ENCODE measurements at places on chromosomes 4 and X. TPM values are rescaled to one million over a fixed set of nuclear protein-coding genes. Genes with fewer than 3 reads are reported as not detected.

DNA sequence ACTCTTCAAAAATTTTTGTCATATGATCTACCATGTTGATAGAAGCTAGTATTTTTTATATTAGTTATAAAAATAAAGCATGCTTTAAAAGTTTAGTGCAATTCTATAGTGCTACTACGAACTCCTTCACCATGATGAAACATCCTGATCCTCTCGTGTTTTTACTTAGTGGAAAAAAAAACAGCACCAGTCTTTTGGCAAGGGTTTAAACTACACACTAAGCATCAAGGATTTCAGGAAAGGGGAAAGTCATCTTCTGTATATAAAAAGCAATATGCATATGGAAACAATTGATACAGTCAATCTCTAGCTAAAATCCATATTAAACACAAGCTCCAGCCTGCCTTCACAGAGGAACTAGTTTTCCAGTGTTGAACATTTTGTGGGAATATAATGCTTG, 18.7 kb downstream of the CHM start:
- DNase-seq, result no peak
- H3K4me3 ChIP-seq, result no peak overlapping the region
- no peaks in the 10 kb centered on the region for H3K27me3 ChIP-seq
- no peaks in the 10 kb centered on the region for H3K4me1 ChIP-seq
- H3K36me3 ChIP-seq, result no peaks in the 10 kb centered on the region
- no peak overlapping the region for H3K27ac ChIP-seq

GRCh38 chrX:101682723-101683122, 23.1 kb upstream of the ARMCX2 start:
- no peak overlapping the region for H3K4me3 ChIP-seq
- DNase-seq, result no peak
- no peaks in the 10 kb centered on the region for H3K36me3 ChIP-seq
- peaks cover 11% of the 10 kb centered on the region for H3K27me3 ChIP-seq
- H3K27ac ChIP-seq, result no peak overlapping the region

The MAML3 gene
- polyA plus RNA-seq, result 0.41 TPM

The RTL3 gene
- polyA plus RNA-seq, result not detected

The CTAG2 gene
- not detected for polyA plus RNA-seq

- H3K4me3 ChIP-seq, result peak overlapping the region; percentile 3
- H3K4me1 ChIP-seq, result peaks cover 32% of the 10 kb centered on the region
- H3K27me3 ChIP-seq, result peaks cover 6% of the 10 kb centered on the region
- no peaks in the 10 kb centered on the region for H3K36me3 ChIP-seq
Measured at GRCh38 chr4:10180927-10181744, 64.5 kb upstream of the WDR1 start.

The GPRASP3 gene
- 0.16 TPM for polyA plus RNA-seq

The ZNF732 gene
- 0.36 TPM for polyA plus RNA-seq

DNA sequence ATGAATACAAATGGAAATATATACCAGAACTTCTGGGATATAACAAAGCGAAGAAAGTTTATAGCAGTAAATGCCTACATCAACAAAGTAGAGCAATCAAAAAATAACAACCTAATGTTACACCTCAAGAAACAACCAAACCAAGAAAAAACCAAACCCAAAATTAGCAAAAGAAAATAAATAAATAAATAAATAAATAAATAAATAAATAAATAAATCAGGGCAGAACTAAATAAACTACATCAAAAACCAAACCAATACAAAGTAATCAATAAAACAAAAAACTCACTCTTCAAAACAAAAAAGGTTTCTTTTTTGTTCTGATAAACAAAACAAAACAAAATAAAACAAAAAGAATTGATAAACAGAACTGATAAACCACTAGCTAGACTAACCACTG, 88.4 kb upstream of the SPIN4 start:
- H3K27me3 ChIP-seq, result peaks cover 2% of the 10 kb centered on the region
- DNase-seq, result no peak
- peaks cover 82% of the 10 kb centered on the region for H3K4me1 ChIP-seq
- H3K4me3 ChIP-seq, result no peak overlapping the region

- no peaks in the 10 kb centered on the region for H3K4me1 ChIP-seq
- no peak overlapping the region for H3K27ac ChIP-seq
- H3K4me3 ChIP-seq, result no peak overlapping the region
- peaks cover 5% of the 10 kb centered on the region for H3K27me3 ChIP-seq
- H3K36me3 ChIP-seq, result no peaks in the 10 kb centered on the region
- no peak for DNase-seq
Measured at GRCh38 chrX:133859860-133860259, 125.5 kb downstream of the GPC3 start.

The PCDH10 gene
- not detected for polyA plus RNA-seq

The PRDM8 gene
- polyA plus RNA-seq, result 1.6 TPM

The RTL5 gene
- polyA plus RNA-seq, result 0.19 TPM

DNA sequence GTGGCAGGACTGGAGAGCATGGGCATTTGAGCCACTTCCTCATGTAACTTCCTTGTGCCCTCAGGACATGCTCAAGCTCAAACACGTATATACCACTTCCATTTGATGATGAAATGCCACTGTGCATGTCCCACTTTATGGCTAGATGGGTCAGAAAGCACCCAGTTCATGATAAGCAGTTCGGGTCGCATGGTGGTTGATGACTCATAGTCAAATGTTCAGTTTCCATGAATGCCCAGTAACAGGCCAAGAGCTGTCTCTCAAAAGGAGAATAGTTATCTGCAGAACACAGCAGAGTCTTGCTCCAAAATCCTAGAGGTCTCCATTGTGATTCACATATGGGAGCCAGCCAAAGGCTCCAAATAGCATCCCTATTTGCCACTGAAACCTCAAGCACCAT, 48.9 kb upstream of the SPIN3 start:
- no peaks in the 10 kb centered on the region for H3K4me1 ChIP-seq
- H3K27me3 ChIP-seq, result peaks cover 9% of the 10 kb centered on the region
- no peak for DNase-seq
- no peak overlapping the region for H3K4me3 ChIP-seq
- H3K36me3 ChIP-seq, result no peaks in the 10 kb centered on the region

DNA sequence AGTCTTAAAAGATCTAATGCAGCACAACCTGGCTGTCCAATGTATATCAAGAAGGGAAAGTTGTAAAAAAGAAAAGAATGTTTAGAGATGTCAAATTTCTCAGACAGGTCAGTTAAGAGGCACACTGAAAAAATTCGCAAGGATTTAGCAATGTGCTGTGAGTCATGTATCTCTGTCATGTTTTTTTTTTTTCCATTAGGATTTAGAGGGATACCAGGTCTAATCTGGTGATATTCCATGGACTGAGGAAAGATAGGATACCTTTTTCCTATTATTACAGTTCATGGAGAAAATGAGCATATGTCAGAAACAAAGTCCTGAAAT, 815.4 kb upstream of the PCDH10 start:
- no peak overlapping the region for H3K27ac ChIP-seq

DNA sequence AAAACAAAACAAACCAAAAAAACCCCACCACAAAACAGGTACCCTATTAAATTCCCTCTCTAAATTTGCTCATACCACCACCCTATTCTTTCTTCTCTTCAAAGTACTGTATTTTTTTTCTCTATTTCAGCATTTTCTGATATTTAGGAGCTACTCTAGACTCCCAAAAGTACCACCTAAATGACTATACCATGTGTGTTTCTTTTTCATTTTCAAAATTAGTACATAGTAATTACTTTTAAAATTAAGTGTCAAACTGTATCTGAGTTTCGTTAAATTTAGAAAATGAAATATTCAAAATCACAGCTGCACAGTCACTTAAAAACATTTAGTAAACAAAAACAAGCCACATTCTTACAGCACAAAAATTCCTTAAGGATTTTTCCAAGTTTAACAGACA, 161.7 kb downstream of the FBXW7 start:
- no peaks in the 10 kb centered on the region for H3K36me3 ChIP-seq
- H3K27ac ChIP-seq, result no peak overlapping the region
- H3K4me1 ChIP-seq, result peaks cover 20% of the 10 kb centered on the region
- H3K4me3 ChIP-seq, result no peak overlapping the region
- no peaks in the 10 kb centered on the region for H3K27me3 ChIP-seq
- no peak for DNase-seq

The IL15 gene
- 5.3 TPM for polyA plus RNA-seq

GRCh38 chr4:103097112-103097511, 2.5 kb downstream of the BDH2 start:
- DNase-seq, result no peak
- H3K4me3 ChIP-seq, result no peak overlapping the region
- no peaks in the 10 kb centered on the region for H3K36me3 ChIP-seq
- no peaks in the 10 kb centered on the region for H3K27me3 ChIP-seq

Data from immature natural killer cell (primary cell).